ENCODE measurements at places on chromosomes 11 and 22. TPM values are rescaled to one million over a fixed set of nuclear protein-coding genes. Genes with fewer than 3 reads are reported as not detected.

DNA sequence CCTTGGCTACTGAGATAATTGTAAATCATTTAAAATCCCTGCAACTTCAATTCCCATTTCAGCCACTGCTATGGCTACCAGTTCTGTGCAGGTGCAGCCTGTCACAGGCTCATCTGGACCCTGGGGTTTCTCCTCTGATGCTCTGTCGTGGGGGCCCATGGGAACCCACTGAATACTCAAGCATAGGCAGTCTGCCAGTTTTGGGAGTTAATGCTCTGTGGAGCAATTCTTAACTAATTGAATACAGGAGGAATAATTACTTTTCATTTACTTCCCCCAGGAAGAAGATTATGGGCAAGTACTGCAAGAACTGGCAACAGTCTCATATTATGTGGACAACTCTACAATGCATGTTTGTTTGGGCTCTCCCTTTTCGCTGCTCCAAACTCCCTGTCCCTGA lies 25.9 kb downstream of the OR51E2 start:
- H3K27me3 ChIP-seq: no peaks in the 10 kb centered on the region
- H3K4me3 ChIP-seq: no peak overlapping the region
- no peak for DNase-seq
- peaks cover 7% of the 10 kb centered on the region for H3K4me1 ChIP-seq
- H3K27ac ChIP-seq: no peak overlapping the region
- H3K36me3 ChIP-seq: no peaks in the 10 kb centered on the region

- no peak overlapping the region for H3K4me3 ChIP-seq
- no peaks in the 10 kb centered on the region for H3K27me3 ChIP-seq
- no peaks in the 10 kb centered on the region for H3K4me1 ChIP-seq
- H3K27ac ChIP-seq: peak overlapping the region; percentile 81
- DNase-seq: no peak
Observed at GRCh38 chr11:74138572-74138971, 32.2 kb downstream of the C2CD3 start.

- H3K4me1 ChIP-seq: no peaks in the 10 kb centered on the region
- peak; percentile 71 for DNase-seq
- H3K4me3 ChIP-seq: peak overlapping the region; percentile 82
- H3K27me3 ChIP-seq: no peaks in the 10 kb centered on the region
- H3K36me3 ChIP-seq: no peaks in the 10 kb centered on the region
Observed at GRCh38 chr22:46576556-46577367, 39.3 kb upstream of the CELSR1 start.

Gene OR5A2
- not detected for total RNA-seq

All from sigmoid colon (tissue), 7 donors.